CD4-positive, alpha-beta T cell treated with Interleukin-10 for 1 hour (primary cell): ENCODE measurements at places on chromosomes 5 and 9.

- no peak for DNase-seq
These were observed 49.8 kb downstream of the NR6A1 start for GRCh38 chr9:124721109-124721906.

DNA sequence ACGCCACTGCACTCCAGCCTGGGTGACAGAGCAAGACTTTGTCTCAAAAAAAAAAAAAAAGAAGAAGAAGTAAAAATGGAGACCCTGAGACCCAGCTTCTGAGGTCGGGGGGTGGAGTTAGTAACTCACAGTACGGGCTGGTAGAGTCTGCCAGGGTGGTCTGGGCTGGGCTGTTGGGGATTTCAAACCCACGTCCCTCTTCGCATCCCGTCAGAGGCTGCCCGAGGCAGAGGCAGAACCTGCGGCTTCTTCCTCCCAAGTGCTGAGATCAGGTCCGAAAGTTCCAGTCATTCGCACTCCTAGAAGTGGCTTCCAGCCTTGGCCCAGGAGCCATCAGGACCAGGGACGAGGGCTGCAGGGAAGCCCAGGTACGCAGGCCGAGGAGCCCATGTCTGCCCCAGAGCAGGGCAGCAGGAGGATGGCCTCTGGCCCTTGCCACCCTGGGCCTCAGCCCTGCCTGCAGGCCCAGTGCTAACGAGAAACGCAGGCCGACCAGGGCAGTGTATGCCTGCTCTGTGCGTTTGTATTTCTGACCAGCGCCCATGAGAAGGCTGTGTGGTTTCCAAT lies 9.9 kb upstream of the SLC2A6 start:
- DNase-seq = no peak

DNA sequence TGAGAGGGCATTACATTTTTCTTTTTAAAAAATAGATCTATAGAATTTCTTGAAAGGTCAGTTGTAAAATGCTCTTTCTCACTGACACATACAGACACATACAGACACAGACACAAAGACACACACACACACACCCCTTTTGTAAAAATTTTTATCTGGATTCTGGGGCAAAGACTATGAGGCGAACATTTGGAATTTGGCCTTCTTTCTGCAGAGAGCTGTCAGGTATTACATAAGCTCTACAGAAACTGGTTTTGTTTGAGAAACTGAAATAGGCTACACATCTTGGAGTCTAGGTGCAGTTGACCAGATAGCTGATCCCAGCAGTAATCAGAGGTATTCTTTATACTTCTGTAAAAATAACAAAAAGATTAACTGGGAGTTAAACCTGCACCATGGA lies 315.9 kb upstream of the RPS23 start:
- no peak for DNase-seq

GRCh38 chr5:80127116-80127552 lies 92.0 kb downstream of the THBS4 start:
- DNase-seq = no peak
